ENCODE measurements at places on chromosomes 3 and 15.

DNA sequence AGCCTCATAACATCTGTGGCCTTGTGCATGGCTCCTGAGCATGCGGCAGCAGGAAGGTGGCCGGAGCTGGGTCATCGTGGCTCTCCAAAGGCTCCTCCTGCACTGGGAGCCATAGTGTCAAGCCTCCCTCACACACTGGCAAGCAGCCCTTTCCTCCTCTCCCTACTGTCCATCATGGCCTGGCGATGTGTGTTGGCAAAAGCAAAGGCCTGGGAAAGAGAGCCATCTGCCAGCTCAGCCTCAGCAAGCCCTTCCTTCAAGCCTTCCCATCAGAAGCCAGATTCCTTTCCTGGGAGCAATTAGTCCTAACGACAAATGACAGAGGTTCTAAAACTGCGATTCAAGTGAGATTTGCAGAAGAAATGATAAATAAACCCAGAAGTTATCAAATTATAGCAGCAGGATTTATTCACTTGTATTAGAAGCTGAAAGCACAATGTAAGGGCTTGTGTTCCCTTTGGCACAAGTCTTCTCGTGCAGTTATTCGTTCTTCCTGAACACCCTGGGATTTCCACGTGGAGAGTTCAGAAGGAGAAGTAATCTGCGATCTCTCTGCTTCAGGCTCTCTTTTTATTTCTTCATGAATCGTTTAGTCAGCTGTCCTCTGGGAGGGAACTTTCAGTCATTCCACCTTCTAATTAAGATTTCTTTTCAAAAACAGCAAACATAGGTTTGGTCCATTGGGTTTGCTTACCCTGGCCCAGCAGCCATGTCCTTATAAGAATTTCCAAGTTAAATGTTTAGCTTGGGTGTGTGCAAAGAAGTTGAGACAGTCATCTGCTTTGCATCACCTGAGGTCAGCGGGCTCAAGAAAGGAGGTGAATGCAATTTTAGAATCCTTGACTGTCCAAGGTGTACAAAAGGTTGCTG, 110.3 kb upstream of the TMC3 start:
- no peak for DNase-seq

GRCh38 chr15:35107561-35107960, 22.5 kb upstream of the NANOGP8 start:
- DNase-seq, result no peak

DNA sequence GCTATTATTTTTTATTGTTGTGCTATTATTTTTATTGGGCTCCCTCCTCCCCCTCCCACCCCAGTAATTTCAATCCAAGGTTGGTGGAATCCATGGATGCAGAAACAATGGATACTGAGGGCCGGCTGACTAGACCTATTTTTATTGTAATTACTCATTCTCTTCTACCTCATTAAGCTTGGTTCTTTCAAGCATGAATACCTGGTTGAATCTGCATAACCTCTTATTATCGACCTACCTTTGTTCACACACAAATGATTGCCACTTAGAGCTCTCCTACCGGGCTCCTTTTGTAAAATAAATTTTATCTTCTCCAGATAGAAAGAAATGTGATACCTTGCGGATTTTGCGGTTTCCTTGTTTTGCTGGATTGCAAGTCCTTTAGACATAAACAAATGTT, 31.6 kb downstream of the BTD start:
- no peak for DNase-seq

GRCh38 chr3:74403307-74403706, 211.2 kb downstream of the CNTN3 start:
- DNase-seq, result no peak

DNA sequence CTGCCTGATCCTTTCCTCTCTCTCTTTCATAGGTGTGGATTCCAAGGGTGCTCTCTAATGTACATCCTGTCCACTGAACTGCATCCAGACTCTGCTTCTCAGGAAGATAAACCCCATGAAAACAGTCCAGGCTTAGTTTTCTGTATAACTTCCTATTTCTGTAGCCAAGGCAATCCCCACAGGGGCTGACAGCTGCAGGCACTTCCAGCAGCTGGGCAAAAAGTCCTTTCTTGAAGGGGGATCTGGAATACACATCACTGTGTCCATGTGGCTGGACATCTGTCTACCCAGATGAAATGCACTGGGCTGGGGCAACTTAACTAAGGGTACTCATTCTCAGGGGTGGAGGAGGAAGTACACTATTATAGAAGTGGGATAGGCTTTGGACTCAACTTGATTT, 72.2 kb downstream of the NR1D2 start:
- DNase-seq, result no peak

- peak; percentile 43 for DNase-seq
Observed at GRCh38 chr3:192816351-192816750, 89.0 kb upstream of the FGF12 start.

All from NCI-H1694 treated with DMSO at 0.1 percent for 48 hours (cell line).